Muscle of leg (tissue), 16 donors: ENCODE measurements at places on chromosomes 3 and 15. TPM values are rescaled to one million over a fixed set of nuclear protein-coding genes. Genes with fewer than 3 reads are reported as not detected.

NRROS gene
- polyA plus RNA-seq = 4.2 TPM

GJD2 gene
- 3.8 TPM for polyA plus RNA-seq

SEMA3F gene
- 12.8 TPM for polyA plus RNA-seq

KIF7 gene
- 7.3 TPM for polyA plus RNA-seq

LYZL4 gene
- not detected for polyA plus RNA-seq
